ENCODE measurements at places on chromosomes 11 and 22. TPM values are rescaled to one million over a fixed set of nuclear protein-coding genes. Genes with fewer than 3 reads are reported as not detected.

Gene KLHDC7B
- not detected for total RNA-seq

Gene FGF3
- not detected for total RNA-seq

Gene RAG2
- total RNA-seq = not detected

Gene SOX6
- total RNA-seq = 34.9 TPM

Gene DNAL4
- 28.0 TPM for total RNA-seq

Gene MRGPRF
- 0.24 TPM for total RNA-seq

Gene MCAT
- 24.0 TPM for total RNA-seq

Gene TMEM191B
- total RNA-seq = 2.2 TPM

Gene PRRG4
- 0.75 TPM for total RNA-seq

Gene MRGPRX4
- total RNA-seq = not detected

Measured in progenitor cell of endocrine pancreas (in vitro differentiated cells).